ENCODE measurements at places on chromosomes 4 and X.

DNA sequence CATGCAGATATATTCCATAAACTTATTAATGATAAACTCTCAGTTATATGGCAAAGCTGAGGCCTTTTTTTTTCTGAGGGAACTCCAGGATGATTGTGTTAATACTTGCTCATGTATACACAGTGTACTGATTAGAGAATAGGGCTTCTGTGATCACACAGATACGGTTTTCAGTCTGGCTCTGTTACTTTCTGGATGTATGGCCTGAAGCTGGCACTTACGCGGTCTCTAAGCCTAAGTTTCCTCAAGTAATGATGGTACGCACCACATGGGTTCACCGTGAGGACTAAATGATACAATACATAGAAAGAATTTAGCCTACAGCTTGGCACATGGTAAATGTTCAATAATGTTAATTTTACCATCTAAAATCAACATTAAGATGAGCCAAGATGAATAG is 73.8 kb downstream of the SEC24D start:
- DNase-seq = no peak

DNA sequence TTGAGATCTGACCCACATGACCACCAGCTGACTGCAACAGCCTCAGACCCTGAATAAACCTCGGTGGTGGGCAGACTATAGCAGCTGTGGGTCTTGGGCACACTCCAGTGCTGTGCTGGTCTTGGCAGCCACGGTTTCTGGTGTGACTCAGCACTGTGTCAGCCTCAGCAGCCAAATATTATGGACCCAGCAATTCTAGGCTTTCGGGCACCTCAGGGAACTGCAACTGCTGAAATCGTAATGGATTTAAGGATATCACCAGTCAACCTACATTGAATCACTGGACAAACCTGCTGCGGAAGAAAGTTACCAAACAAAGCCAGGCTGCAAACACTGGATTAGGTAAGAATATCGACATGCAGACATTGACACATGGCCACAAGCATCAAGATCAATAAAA is 10.5 kb upstream of the UBE2NL start:
- no peak for DNase-seq

DNA sequence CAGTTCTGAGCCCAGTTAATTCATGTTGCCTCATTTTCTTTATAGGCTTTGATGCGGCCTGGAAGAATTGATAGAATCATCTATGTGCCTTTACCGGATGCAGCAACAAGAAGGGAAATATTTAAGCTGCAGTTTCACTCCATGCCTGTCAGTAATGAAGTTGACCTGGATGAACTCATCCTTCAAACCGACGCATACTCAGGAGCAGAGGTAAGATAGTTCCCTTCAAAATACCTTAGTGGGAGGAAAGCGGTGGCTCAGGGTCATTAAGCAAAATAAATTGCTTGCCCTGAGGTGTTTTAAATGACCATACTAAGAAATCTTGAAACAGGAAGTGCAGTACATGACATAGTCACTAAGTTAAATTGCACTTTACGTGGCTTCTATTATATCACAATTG is 140.6 kb upstream of the SPRY1 start:
- DNase-seq = no peak

DNA sequence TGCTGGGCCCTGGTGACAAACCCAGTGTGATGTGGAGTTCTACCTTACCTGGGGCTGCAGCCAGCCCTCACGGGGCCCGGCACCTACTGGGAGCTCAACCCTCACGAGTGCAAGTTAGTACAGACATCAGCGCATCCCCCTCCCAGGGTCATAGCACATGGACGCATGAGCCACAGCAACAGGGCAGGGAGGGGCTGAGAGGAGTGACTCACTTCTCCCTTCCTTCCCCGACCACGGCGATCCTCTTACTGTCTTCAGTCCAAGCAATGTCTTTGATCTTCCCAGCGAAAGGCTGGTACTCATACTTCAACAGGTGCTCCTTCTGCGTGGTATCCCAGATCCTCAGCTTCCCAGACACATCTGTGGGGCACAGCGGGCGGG is 17.8 kb downstream of the WDR1 start:
- no peak for DNase-seq

DNA sequence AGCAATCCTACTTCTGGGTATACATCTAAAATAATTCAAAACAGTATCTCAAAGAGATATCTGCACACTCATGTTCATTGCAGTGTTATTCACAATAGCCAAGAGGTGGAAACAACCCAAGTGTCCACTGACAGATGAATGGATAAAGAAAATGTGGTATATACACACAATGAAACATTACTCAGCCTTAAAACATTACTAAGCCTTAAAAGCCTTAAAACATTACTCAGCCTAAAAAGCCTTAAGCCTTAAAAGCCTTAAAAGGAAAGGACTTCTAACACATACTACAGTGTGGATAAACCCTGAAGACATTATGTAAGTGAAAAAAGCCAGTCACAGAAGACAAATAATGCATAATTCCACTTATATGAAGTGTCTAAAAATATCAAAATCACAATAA is 40.3 kb upstream of the TFDP3 start:
- DNase-seq = no peak

- DNase-seq = no peak
These were observed 2.1 kb downstream of the GPR101 start for GRCh38 chrX:137031517-137032340.

GRCh38 chr4:89724716-89725115 is 112.2 kb downstream of the SNCA start:
- no peak for DNase-seq

DNA sequence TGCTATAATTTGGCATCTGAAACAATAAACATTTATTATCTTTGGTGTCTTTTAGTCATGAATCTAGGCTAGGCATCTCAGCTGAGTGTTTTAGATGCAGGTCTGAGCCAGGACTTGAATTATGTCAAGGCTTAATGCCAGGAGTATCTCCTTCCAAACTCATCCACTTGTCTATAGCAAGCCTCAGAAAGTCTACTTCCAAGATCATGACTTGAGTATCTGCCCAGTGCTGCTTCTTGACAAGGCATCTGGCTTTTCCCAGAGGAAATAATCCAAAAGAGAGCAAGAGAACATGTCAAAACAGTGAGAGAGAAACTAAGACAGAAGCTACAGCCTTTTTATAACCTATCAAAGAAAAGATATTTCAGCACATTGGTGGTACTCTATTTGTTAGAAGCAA is 1052.1 kb upstream of the PCDH10 start:
- no peak for DNase-seq

GRCh38 chrX:100606753-100607152 is 22.0 kb downstream of the TNMD start:
- DNase-seq = no peak

DNA sequence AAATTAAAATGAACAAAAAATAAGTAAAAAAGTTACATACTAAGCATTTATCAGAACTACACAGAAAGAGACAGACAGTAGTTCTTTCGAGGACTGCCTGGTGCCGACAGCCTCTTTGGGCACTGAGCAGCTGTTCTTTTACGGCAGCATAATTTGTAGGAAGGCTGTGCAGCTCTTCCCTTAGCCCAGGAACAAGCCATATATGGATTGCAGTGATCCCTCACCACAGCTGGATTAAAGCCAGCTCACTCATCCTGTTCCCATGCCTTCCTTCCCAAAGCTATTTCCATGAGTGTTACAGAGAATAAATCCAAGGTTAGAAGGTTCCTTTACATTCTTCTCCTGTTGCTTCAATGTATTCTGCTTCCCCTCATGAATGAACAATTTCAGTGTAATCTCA is 71.7 kb downstream of the DDX60L start:
- no peak for DNase-seq

GRCh38 chr4:32661229-32661628 is 1941.1 kb downstream of the PCDH7 start:
- no peak for DNase-seq
